NCI-H2029 treated with DMSO at 0.1 percent for 48 hours (cell line): ENCODE measurements at places on chromosomes 3 and 15.

DNA sequence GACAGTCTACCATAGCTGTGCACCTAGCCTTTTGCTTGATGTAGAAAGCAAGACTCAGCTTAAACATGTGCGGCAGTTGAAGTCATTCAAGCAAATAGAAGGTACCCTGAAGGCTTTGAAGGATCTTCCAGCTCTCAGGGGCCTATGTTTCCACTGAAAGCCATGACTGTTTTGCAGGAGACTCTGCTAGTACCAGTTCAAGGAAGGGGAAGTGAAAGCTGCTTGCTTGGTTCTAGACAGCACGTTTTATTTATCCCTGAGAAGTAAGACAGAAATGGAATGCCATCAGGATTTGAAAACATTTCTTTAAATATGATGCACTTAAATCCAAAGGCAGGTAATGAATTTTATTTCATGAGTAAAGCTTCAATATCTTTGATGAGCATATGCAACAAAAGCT, 311.4 kb downstream of the PDCD6IP start:
- no peak for DNase-seq

DNA sequence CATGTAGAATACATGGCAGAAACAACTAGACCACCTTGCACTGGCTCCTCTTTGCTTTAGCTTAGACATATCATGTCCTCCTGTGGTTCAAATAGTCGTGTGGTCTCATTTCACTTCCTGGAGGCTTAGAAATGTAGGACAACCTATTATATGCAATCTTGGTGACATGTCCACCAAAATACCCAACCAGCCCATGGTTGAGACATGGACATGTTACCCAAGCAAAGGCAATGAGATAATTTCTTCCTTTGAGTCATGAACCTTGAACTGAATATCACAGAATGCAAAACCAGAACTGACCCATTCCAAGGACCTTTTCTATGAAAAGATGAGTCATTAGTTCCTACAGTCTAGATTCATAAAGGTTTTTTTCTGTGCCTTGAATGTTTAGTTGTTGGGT, 309.0 kb upstream of the MDFIC2 start:
- no peak for DNase-seq

DNA sequence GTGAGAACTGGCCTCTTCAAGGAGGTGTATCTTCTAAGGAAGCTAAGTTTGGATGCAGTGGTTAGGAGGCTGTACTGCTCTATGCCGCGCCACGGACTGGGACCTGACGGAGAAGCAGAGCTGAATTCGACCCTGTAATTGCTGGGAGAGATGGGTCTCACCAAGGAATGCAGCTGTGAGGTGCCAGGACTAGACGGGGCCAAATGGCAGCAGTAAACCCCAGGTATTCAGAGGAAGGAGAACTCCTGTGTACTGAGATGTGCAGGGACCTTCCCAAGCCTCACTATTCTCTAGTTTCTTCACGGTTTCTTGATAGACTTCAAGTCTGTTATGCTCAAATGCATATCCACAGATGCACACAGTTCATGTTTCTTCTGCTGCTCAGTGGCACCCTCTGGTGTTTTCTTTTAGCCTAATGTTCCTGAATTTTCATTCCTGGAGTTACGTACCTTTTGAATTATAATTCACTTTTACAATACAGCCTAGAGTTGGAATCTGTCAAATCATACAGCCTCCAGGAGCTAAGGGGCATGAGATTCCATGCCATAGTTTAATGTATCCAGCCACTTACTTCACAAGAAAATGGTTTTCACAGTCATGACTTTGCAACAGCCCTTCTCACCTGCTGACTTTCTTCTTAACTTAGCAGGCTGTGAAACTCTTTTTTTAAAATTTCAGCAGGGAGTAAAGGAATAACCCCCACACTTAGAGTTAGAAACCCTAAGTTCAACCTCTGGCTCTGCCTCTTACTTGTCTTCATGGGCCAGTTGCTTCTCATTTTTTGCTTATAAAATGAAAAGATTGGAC, 61.8 kb downstream of the GLDN start:
- no peak for DNase-seq

- DNase-seq, result no peak
Measured at GRCh38 chr15:67755264-67755663, 70.0 kb upstream of the SKOR1 start.

GRCh38 chr15:31455499-31455898, 128.9 kb downstream of the KLF13 start:
- DNase-seq, result peak; percentile 34

- DNase-seq, result peak; percentile 41
Measured at GRCh38 chr3:126197854-126198584, 17.6 kb upstream of the ALDH1L1 start.

DNA sequence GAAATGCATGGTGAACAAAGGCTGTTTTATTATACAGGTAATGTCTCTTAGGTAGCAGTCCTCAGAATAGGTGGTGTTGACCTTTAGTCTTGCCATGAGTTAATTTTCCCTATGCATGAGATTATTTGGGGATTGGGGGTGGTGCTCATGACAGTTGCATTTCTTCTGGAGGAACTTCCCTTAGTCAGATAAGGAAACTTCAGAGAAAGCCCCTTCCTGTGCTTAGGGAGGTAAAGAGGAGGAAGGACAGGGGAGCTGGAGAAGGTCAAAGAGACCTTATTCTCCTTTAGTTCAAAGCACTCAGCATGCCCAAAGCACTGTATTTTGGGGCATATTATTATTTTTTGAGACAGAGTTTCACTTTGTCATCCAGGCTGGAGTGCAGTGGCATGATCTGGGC, 47.7 kb downstream of the ZBTB11 start:
- DNase-seq, result no peak

DNA sequence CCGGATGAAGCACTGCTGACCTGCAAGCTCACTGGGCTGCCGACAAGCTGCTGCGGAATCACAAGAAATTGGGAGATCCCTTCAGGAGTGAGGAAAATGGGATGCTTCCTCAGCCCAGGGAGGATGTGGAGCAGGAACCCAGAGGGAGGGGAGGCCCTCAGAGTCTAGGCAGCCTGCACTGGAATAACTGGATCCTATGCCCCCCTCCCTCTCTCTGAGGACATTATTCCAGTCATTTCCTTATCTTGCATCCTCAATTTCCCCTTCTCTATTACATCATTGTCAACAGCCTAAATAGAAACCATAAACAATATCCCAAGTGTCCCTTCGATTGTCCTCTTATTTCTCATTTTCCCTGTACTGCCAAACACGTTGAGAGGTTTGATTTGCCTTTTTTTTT, 169.0 kb downstream of the OPA1 start:
- peak; percentile 44 for DNase-seq

- peak; percentile 40 for DNase-seq
Measured at GRCh38 chr15:58438956-58439355, 7.2 kb downstream of the LIPC start.

GRCh38 chr15:25169318-25169717, 214.5 kb downstream of the SNRPN start:
- no peak for DNase-seq

DNA sequence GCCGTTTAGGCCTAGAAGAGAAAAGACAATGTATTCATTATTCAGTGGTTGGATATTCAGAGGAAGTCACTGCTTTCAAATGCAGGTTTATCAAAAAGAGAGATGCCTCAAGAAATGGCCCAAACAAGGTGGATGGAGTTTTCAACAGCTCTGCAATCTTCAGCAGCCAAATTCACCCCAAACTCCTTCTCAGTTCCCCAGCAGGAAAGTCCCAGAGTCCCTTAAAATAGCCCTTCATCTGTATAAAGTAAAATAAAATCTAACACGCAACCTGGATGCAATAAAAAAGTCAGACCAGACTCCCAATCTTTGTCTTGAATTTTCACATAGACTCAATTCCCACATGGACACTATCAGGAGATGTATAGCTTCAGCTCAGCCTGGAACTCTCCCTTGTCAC, 101.6 kb upstream of the SPATA12 start:
- no peak for DNase-seq

GRCh38 chr3:181687190-181687589, 24.5 kb upstream of the SOX2 start:
- DNase-seq, result no peak

- no peak for DNase-seq
Measured at GRCh38 chr3:122092460-122093165, 37.5 kb downstream of the CD86 start.

DNA sequence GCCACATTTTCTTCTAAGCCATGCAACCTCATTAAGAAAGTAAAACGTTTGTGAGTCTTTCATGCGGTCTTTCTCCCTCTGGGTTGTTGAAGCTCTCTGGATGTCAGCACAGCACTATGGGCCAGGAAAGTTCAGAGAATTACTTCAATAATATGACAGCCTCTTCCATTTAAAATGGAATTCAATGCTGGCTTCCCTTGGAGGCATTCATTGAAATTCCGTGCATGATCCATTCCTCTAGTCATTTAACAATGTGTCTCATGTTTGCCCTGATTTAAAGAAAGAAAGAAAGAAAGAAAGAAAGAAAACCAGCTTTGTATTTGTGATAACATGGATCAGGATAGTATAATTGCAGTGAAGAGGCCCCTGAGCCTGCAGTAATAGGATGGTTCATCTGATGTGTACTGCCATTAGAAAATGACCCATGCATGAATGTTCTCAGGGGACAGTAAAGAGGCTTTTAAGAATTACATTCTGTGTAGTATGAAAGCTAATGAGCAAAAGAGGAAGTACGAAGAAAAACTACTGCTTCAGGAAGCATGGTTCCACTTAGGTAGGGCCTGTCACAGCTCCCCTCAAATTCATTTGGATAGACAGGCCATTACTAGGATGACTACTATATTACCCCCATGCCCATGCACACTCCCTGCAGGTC, 146.0 kb downstream of the ARPP21 start:
- no peak for DNase-seq

GRCh38 chr15:38768970-38769369, 204.4 kb upstream of the RASGRP1 start:
- no peak for DNase-seq

DNA sequence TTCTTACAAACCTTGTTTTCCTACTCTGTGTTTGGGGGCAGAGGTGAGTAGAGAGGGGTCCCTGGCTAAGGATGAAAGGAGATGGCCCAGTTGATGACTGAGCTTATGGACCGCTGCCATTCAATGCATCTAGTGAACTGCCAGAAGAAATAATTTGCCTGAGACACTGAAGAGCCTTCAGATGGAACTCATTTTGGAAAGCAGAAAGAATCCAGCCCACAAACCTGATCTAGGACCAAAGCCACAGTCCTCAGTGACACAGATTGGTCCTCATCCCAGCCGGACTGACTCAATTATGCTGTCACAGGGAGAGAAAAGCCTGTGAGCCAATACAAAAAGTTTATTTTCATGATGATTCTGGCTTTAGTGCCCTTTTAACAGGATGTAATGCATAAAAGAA, 82.7 kb downstream of the CD47 start:
- DNase-seq, result no peak

- DNase-seq, result no peak
Measured at GRCh38 chr3:133007601-133008000, 30.6 kb upstream of the TMEM108 start.

DNA sequence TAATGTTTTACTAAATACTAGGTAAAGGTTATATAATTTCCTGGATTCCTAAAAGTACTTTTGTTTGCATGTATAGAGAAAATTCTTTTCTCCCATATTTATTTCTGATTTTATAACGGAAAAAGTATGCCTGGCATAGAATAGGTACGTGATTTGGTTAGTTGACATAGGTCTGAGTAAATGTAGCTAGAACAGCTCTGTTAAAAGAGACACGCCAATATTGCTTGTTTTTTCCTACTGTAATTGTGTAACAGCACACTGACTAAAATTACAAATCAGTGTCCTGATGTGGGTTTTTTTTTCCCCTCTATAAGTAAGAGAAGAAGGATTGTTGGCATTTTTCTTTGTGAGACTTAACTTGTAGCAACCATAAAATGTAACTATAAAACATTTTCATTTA, 26.7 kb downstream of the KLHL24 start:
- DNase-seq, result no peak

- DNase-seq, result no peak
Measured at GRCh38 chr15:88209111-88209510, 47.4 kb downstream of the NTRK3 start.

DNA sequence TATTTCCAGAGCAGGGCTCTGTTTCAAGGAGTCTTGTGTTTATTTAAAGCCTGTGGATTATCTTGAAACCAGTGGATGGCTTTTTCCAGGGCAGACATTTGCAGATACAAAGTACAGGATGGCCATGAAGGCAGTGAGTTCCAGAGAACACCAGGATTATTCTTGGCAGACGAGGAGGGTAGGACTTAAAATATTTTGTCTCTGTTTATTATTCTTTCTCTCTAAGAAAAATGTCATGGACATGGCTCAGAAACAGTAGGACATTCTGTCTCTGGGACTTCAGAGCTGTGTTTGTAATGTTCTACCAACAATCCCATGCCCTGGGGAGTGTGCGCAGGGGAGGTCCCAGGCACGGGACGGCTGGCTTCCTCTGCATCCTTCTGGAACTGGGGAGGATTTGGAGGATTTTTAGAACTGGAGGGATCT, 125.9 kb downstream of the ATP10A start:
- DNase-seq, result no peak

DNA sequence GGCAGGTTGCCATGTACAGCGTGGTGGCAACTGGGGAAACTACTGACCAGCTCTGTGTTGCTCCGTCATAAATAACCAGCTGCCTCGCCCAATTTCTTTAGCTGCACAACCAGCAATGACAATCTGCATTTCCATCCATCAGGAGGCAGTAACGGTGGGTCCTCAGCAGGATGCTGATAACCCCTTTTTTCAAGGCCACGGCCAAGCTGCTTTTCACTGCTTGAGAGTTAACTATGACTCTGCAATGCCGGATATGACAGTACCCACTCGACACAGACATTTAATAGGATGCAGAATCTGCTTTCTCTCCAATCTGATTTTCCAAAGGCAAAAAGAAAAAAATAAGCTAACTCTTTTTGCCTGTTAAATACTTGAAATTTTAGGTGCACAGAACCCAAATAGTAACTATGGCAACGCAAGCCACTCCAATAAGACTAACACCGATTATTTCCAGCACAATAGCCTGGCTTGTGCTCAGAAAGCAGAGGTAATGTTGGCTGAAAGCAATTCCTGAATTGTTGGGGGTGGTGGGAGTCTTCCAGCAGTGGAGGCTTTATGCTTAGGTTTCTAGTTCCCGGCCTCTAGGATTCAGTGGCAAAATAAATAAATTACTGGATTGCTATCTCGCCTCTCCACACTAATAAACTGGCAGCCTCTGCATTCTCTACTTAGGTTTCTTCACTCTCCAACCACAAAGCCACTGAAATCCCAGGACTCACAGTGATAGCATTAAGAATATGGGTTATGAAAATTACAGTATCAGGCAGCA, 31.2 kb upstream of the SRGAP3 start:
- DNase-seq, result no peak

- no peak for DNase-seq
Measured at GRCh38 chr15:66593219-66593780, 27.5 kb upstream of the LCTL start.

DNA sequence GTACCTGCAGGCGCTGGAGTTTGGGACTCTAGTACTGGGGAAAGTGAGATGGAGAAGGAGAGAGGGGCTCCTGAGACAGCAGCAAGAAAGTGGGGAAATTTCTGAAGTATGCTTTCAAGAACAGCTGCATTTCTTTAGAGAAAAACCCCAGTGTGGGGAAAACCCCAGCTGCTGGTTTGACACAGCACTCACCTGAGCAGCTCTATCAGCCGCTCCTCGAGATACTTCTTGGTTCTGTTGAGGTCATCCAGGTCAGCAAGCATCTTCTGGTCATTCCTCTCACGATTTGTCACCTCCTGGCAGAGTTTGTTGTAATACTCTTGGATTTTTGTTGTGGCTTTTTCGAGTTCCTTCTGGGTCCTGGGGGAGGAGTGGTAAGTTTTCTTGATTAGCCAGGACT, 18.8 kb downstream of the CXCR6 start:
- DNase-seq, result no peak
